Right lobe of liver (tissue), 6 donors: ENCODE measurements at places on chromosomes 3 and 15.
A peak's percentile ranks its signal among the peaks of the same experiment; 100 is the strongest.

- DNase-seq: no peak
Measured at GRCh38 chr15:58517682-58518525, 86.1 kb downstream of the LIPC start.

DNA sequence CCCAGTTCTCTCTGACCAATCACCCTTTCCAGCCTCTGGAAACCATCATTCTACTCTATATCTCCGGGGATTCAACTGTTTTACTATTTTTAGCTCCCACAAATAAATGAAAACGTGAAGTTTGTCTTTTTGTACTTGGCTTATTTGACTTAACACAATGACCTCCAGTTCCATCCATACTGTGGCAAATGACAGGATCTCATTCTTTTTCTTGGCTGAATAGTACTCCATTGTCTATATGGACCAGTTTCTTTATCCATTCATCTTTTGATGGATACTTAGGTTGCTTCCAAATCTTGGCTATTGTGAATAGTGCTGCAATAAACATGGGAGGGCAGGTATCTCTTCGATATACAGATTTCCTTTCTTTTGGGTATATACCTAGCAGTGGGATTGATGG is 34.1 kb downstream of the NRROS start:
- no peak for DNase-seq

DNA sequence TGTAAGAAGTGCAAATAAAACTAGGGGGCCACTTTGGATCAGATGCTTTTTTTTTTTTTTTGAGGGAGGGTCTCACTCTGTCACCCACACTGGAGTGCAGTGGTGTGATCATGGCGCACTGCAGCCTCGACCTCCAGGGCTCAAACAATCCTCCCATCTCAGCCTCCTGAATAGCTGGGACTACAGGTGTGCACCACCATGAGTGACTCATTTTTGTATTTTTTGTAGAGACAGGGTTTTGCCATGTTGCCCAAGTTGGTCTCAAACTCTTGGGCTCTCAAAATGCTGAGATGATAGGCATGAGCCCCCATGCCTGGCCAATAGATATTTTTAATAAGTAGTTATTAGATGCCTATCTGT is 20.8 kb downstream of the CCR1 start:
- DNase-seq: no peak

GRCh38 chr15:43974852-43975251 is 148.1 kb downstream of the WDR76 start:
- no peak for DNase-seq

DNA sequence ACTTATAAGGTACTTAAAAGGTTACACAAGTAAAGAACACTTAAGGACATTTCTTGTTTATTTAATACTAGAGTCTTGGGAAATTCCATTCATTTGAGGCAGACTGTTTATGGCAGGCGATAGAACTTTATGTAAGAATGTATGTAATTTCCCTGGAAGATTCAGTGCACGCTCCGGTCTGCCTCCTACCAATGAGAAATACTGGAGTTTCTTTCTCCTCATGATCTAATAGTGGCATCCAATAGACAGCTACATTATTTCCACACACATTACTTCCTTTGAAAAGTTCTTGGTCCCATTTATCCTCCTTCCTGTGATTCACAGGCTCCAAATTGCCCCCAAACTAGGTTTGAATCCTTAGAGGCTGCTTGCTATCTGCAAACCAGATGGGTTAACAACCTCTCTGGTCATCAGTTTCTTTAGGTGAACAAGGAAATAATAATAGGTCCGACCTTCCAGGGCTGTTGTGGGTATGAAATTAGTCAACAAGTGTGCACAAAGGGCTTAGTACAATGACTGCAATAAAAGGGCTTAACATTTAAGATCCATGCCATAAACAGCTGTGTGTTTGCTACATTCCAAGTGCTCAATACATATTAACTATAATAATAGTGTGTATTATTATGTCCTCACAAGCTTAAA is 30.7 kb downstream of the EIF4E3 start:
- DNase-seq: no peak

DNA sequence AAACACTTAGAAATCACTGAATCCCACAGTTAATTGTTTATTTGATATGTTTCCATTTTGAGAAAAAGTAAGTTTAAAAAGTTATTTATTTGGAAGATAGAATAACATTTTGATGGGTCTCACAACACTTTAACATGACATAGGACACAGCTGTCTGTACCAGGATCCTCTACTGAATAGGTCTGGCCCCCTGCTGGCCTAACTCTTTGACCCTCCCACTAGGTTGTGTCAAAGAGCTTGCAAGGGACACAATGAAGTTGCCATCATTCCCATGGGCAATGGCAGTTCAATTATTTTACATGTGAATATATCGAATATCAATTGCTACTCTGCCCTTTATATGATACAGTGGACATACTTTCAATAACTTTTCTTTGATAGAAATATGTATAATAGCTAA is 138.9 kb downstream of the EPHA3 start:
- DNase-seq: no peak

GRCh38 chr15:74807282-74807681 is 5.4 kb upstream of the LMAN1L start:
- DNase-seq: no peak

DNA sequence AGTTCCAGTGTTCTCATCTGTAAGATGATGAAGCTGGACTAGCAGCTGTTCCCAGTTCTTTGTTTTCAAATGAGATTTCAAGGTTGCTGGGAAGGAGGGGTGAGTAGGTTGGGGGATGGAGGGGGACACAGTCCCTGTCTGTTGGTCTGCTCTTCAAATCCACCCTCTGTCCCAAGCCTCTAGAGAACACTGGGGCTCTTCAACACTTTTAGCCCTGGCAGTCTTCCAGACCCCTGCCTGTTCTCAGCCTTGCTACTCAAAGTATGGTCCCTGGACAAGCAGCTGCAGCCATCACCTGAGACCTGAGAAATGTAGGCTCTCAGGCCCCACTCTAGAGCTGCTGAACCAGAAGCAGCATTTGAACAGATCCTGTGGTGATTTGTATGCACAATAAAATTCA is 41.3 kb downstream of the NEK11 start:
- DNase-seq: no peak

GRCh38 chr15:80480909-80481308 is 76.7 kb downstream of the ARNT2 start:
- DNase-seq: no peak

DNA sequence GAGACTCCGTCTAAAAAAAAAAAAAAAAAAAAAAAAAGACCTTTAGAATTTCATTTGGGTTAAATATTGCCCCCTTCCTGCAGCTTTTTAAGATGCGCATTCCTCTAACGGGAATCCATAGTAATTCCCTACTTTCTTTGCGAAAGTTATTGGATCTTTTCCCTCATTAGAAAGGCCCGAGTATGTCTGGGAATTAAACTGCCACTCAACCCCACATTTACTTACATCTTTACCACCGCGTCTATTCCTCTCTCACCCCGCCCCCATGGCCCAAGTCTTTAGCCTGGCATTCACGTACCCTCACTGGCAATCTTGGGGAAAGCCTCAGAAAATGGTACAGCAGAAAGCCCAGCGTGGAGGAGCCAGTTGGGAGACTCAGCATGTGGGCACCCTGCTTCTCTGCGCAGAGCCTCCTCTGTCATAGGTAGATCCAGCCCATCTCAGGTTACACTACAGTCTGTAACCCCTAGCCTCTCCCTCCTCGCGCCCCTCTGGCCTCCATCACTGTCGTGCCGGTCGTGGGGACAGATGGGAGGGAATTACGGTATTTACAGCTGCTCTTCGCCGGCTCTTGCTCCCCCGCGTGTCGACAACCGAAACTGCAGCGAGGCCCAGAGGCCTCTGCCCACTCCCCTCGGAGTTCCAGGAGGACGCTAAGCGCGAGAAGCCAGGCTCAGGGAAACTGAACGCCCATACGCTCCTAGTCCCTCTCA is 6.4 kb upstream of the ANKDD1A start:
- DNase-seq: peak; percentile 73

DNA sequence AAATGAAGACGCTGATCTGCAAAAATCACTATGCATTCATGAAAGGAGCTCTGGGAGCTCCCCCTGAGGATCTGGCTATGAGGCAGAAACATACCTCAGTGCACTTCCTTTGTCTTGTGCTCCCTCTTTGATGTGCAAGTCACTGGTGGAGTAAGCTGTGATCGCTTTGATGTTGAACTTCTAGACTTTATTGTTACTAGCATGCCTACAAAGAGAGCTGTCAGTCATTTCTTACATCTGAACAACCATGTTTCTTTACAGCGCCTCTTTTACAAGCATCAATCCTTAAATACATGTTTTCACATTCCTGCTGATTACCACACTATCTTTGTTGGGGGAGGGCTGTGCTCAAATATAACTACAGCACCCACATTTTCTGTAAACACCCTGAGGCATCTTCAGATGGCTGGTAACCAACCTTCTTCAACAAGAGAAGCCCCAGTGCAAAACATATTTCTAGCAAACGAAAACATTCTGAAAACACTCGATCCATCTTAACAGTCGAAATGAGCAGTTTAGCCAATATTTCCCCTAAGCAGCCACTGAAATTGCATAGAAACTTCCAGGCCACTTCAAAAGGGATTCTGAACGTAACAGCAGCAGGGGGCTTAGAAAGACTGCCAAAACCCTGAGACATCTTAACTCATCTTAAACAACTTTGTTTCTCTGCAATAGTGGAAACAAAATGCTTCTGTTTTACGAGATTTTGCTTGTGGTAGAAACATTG is 101.9 kb upstream of the ICE2 start:
- DNase-seq: no peak

DNA sequence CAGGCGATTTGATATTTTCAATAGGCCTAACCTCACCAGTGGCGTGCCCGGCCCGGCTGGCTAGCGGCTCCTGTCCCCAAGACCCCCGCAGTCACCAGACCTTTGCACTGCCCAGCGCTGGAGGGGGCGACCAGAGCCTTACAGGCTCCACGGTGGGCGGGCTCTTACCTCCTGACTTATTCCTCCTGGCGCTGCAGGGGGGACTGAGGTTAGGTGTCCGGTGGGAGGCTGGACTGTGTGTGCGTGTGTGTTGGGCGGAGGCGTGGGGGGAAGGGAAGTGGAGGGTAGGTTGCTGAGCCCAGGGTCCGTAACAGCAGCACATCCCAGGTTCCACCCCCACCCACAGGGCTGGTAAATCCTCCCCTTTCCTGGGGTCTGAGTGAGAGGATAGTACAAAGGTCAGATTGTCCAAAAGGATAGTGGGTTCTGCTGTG is 27.5 kb upstream of the THRB start:
- DNase-seq: no peak

DNA sequence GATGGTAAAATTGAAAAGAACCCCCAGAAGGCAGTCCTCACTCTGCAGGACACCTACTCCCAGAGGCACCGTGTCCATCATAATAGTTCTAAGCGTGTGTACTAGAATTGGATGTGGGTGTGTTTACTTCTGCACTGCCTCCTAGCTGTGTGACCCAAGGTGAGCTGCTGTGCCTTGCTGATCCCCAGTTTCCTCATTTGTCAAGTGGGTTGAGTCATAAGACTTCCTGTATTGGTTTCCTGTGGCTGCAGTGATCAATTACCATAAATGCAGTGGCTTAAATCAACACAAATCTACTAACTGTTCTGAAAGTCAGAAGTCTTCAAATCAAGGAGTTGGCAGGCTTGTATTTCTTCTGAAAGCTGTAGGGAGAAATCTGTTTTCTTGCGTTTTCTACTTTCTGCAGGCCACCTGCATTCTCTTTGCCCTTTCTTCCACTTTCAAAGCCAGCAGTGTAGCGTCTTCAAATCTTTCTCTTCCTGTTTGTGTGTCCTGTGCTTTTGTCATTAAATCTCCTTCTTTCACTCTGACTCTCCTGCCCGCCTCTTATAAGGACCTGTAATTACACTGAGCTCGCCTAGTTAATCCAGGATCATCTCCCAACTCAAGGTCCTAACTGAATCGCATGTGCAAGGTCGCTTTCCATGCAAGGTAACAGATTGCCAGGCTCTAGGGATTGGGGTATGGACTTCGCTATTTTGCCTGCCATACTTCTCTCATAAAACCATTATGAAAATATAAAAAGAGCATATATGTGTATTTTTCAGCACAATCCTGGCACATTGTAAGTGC is 59.0 kb downstream of the RORA start:
- no peak for DNase-seq

DNA sequence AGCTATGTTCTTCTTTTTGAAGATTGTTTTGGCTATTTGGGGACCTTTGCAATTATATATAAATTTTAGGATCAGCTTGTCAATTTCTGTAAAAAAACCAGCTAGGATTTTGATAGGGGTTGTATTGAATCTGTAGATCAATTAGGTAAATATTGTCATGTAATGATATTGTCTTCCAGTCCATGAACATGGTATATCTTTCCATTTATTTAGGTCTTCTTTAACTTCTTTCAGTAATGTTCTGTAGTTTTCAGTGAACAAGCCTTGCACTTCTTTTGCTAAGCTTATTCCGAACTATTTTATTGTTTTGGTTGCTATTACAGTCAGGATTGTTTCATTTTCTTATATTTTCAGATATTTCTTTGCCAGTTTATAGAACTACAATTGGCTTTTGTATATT is 175.8 kb upstream of the RARB start:
- DNase-seq: no peak

- no peak for DNase-seq
Measured at GRCh38 chr3:125023833-125024555, 31.8 kb downstream of the HEG1 start.

DNA sequence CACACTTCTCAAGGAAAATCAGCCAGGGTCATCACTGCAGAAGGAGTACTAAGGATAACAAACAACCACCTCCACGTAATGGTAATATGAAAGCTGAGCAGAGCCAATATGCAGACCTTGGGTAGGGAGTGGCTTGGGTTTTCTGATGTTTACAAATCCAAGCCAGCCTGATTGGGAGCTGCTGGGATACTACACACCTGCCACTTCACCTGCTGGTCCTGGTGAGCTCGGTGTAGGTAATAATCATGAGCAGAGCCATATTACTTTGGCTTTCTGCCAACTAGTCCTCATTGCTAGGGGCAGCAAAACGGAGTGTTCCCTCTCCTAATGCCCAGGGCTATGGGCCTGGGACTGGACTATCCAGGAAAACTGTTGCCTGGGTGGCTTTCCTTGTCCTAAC is 433.5 kb upstream of the PPP2R3A start:
- no peak for DNase-seq

DNA sequence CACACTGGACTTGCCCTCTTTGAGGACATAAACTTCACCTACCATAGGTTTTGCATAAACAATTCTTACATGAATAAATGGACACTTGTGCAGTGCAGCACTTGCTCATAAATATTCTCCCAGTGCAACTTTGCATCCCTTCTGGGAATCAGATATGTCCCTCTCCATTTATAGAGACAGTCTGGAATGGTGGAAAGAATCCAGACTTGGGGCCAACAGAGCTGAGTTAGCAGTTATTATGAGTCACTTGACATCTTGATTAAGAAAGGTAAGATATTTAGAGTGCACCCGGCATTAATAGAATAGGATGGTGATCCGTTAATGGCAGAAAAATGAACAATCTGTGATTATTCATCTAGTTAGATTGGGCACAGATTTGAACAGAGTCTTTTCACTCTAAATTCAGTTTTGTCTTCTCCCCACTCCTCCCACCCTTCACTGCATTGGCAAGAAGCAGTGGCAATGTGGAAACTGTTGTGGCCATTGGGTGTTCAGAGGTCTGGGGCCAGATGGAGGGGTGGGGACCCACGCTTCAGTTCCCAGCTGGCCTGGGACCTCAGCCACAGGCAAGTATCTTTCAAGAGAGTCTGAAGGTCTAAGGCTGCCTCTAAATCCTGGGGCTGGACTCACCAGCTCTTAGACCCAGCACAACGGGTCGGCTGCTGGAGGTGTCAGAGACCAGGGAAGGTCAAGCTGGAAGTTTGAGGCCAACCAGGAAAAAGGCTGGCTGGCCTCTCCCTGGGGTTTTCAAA is 58.9 kb upstream of the KY start:
- DNase-seq: no peak
